ENCODE measurements at places on chromosomes 12 and 14. TPM values are rescaled to one million over a fixed set of nuclear protein-coding genes. Genes with fewer than 3 reads are reported as not detected.

The SERPINA9 gene
- not detected for total RNA-seq

The PCK2 gene
- total RNA-seq = 36.1 TPM

The B4GALNT3 gene
- total RNA-seq = 12.5 TPM

The NPFF gene
- total RNA-seq = not detected

The PRB2 gene
- not detected for total RNA-seq

The VWF gene
- 183 TPM for total RNA-seq

The HOXC12 gene
- total RNA-seq = not detected

The SDS gene
- total RNA-seq = 1.0 TPM

The OR4E1 gene
- total RNA-seq = not detected

The GDF3 gene
- total RNA-seq = 0.66 TPM

The SLC4A8 gene
- 2.4 TPM for total RNA-seq

The GUCY2C gene
- not detected for total RNA-seq

DNA sequence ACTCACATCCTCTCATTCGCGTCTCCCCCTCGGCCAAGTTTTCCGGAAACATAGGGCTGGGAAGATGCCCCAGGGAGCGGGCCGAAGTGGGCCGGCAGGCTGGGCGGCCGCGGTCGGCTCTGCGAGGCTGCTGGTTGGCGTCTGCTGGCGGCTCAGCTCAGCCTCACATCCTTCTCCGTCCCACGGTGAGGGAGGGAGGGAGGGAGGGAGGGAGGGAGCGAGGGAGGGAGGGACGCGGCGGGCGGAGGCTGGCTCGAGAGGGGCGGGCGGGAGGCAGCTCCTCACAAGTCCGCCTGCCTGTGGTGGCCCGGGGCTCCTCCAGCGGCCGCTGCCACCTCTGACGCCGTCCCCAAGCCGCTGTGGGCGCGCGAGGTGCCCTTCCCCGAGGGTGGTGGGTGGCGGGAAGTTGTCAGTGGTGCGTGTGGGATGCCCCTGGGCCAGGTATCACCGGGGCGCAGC is 93.8 kb downstream of the RFLNA start:
- peaks cover 8% of the 10 kb centered on the region for H3K36me3 ChIP-seq
- peaks cover 4% of the 10 kb centered on the region for H3K4me1 ChIP-seq
- DNase-seq = peak; percentile 91

GRCh38 chr14:32986791-32987540 is 48.3 kb downstream of the NPAS3 start:
- no peaks in the 10 kb centered on the region for H3K4me1 ChIP-seq
- DNase-seq = no peak
- no peak overlapping the region for H3K27ac ChIP-seq
- no peaks in the 10 kb centered on the region for H3K36me3 ChIP-seq
- H3K4me3 ChIP-seq = no peak overlapping the region

GRCh38 chr14:61454545-61454944 is 133.2 kb downstream of the PRKCH start:
- H3K36me3 ChIP-seq = peaks cover 4% of the 10 kb centered on the region
- no peak overlapping the region for H3K4me3 ChIP-seq
- H3K4me1 ChIP-seq = peaks cover 2% of the 10 kb centered on the region
- H3K27ac ChIP-seq = no peak overlapping the region
- no peaks in the 10 kb centered on the region for H3K27me3 ChIP-seq

DNA sequence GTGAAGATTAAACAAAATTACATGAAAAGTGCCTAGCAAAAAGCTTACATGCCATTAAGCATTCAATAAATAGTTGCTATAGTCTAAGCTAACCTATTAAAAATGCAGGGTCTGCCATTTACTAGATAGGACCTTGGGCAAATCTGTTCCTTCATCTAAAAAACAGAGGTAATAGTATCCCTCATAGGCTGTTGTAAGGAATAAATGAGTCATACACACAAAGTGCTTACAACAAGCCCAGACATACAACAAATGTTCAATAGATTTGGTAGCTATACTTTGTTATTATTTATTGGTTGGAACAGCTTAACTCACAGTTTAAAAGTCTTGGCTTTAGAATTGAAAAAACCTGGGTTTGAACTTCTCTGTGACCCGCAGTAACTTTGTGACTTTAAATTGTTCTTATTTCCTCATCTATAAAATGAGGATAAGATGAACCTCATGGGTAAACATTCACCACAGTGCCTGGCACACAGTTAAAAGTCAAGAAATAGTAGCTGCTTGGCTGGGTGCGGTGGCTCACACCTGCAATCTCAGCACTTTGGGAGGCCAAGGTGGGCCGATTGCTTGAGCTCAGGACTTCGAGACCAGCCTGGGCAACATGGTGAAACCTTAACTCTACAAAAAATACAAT is 24.7 kb downstream of the HEATR5A start:
- H3K4me1 ChIP-seq = no peaks in the 10 kb centered on the region
- H3K4me3 ChIP-seq = no peak overlapping the region
- H3K27me3 ChIP-seq = no peaks in the 10 kb centered on the region

GRCh38 chr14:99195602-99196309 is 76.2 kb downstream of the BCL11B start:
- no peaks in the 10 kb centered on the region for H3K27me3 ChIP-seq
- no peaks in the 10 kb centered on the region for H3K36me3 ChIP-seq
- peaks cover 9% of the 10 kb centered on the region for H3K4me1 ChIP-seq
- no peak for DNase-seq

- H3K27ac ChIP-seq = no peak overlapping the region
- no peak overlapping the region for H3K4me3 ChIP-seq
- H3K27me3 ChIP-seq = no peaks in the 10 kb centered on the region
- DNase-seq = no peak
- H3K36me3 ChIP-seq = no peaks in the 10 kb centered on the region
- H3K4me1 ChIP-seq = no peaks in the 10 kb centered on the region
Observed at GRCh38 chr14:89445273-89445973, 28.4 kb upstream of the FOXN3 start.

GRCh38 chr12:5295151-5295550 is 136.8 kb upstream of the NTF3 start:
- no peaks in the 10 kb centered on the region for H3K36me3 ChIP-seq
- no peak overlapping the region for H3K4me3 ChIP-seq
- no peaks in the 10 kb centered on the region for H3K27me3 ChIP-seq

DNA sequence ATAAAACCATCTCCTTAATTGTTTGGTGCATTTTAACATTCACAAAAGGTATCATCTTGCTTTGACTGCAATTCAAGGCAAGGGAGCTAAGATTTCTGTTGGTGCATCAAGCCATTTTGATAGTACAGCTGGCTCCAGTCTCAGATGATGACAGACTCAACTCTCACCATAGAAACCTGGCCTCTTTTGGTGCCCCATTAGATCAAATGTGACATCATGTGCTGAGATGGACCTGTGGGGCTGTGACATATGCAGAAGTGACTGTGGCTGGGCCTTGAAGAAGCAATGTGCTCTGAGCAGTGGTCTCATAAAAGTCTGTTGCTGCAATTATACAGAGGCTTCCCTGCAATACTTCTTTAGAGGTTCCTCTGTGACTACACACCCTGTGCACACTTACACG is 88.4 kb downstream of the SLC2A13 start:
- H3K4me1 ChIP-seq = no peaks in the 10 kb centered on the region
- H3K27ac ChIP-seq = no peak overlapping the region
- no peak overlapping the region for H3K4me3 ChIP-seq
- DNase-seq = peak; percentile 17
- no peaks in the 10 kb centered on the region for H3K27me3 ChIP-seq
- no peaks in the 10 kb centered on the region for H3K36me3 ChIP-seq

DNA sequence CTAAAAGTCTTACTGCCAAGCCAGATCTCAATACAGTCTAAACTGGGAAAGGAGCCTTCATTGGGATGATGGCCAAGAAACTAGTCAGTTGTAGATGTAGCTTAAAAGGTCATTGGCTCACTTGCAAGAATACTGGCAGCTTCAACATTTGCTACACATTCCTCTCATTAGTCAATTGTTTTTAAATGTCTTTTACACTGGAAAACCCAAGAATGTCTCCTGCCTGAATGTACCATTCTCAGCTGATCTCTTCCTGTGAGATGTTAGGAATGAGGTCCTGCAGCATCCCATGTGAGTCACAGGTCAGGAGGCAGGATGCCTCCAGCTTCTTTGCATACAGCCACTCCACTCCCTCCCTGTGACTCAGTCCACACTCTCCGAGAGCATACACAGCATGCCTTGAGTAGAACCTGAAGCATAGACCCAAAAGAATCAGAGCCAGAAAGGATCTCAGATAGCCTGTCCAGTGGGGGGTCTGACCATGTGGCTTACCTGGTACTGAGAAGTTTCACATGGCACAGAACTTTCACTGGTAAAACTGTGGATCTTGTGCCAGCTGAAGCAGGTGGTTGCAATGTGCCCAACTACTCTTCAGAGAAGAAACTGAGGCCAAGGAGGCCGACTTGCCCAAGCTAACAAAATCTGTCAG is 56.0 kb upstream of the HECTD1 start:
- H3K27ac ChIP-seq = peak overlapping the region; percentile 86
- DNase-seq = no peak

DNA sequence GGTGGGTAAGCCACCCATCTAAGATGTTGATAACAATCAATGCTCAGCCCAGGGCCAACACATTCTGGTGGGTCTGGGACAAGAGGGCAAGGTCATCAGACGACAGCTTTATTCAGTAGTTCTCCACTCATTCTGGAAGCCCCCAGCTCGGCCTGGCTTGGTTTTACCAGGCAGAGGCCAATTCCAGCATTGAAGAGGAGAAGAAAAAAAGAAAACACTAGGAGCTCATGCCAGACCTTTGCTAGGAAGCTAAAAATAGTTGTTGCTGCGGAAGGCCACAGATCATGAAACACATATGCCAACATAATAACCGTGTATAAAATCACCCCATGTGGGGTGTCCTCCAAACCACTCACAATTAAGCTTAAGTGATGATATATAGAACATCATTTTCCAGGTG is 44.4 kb downstream of the CCDC60 start:
- no peak overlapping the region for H3K4me3 ChIP-seq
- H3K36me3 ChIP-seq = no peaks in the 10 kb centered on the region
- no peaks in the 10 kb centered on the region for H3K4me1 ChIP-seq

- no peak for DNase-seq
- H3K4me1 ChIP-seq = no peaks in the 10 kb centered on the region
Observed at GRCh38 chr14:31180299-31181051, 27.1 kb downstream of the HECTD1 start.

Data from kidney (tissue), 22 donors.